ENCODE measurements at places on chromosomes 5 and 9. TPM values are rescaled to one million over a fixed set of nuclear protein-coding genes. Genes with fewer than 3 reads are reported as not detected.
A peak's percentile ranks its signal among the peaks of the same experiment; 100 is the strongest.

GRCh38 chr5:134114886-134115805 is 665 bp downstream of the TCF7 start:
- no peak for DNase-seq
- peaks cover 4% of the 10 kb centered on the region for H3K36me3 ChIP-seq
- H3K4me3 ChIP-seq, result peak overlapping the region; percentile 80
- H3K4me1 ChIP-seq, result no peaks in the 10 kb centered on the region
- H3K27me3 ChIP-seq, result peaks cover 39% of the 10 kb centered on the region

- H3K36me3 ChIP-seq, result no peaks in the 10 kb centered on the region
- DNase-seq, result no peak
- peaks cover 3% of the 10 kb centered on the region for H3K27me3 ChIP-seq
- H3K4me1 ChIP-seq, result peaks cover 13% of the 10 kb centered on the region
Measured at GRCh38 chr9:27752069-27752468, 178.8 kb upstream of the C9orf72 start.

- H3K27ac ChIP-seq, result no peak overlapping the region
- no peak overlapping the region for H3K4me3 ChIP-seq
- H3K27me3 ChIP-seq, result no peaks in the 10 kb centered on the region
- no peak for DNase-seq
- H3K4me1 ChIP-seq, result peaks cover 29% of the 10 kb centered on the region
Measured at GRCh38 chr5:14727928-14728458, 63.5 kb downstream of the OTULIN start.

The TAF11L4 gene
- not detected for total RNA-seq

Measured in type B pancreatic cell (in vitro differentiated cells).